ENCODE measurements at places on chromosomes 4 and X.

GRCh38 chr4:40744218-40744617 is 5.5 kb upstream of the NSUN7 start:
- no peak for DNase-seq

DNA sequence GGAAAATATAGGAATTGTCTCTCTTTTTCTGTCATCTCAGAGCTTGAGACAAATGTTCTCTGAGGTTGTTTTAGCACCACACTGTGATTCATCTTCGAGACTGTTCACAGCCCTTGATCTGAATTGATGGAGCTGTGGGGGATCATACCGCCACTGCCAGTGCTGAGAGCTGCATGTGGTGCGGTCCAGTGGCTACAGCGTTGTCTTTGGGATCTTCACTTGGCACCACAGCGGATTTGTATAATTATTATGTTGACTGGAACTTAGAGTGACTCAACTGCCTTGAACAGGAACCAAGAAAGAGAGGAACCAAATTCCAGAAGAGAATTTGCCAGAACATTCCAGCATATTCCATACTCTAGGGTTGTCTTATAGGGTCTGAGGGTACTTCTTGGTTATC is 29.1 kb downstream of the TBL1X start:
- no peak for DNase-seq

- no peak for DNase-seq
Measured at GRCh38 chrX:53235566-53235965, 10.6 kb upstream of the KDM5C start.

DNA sequence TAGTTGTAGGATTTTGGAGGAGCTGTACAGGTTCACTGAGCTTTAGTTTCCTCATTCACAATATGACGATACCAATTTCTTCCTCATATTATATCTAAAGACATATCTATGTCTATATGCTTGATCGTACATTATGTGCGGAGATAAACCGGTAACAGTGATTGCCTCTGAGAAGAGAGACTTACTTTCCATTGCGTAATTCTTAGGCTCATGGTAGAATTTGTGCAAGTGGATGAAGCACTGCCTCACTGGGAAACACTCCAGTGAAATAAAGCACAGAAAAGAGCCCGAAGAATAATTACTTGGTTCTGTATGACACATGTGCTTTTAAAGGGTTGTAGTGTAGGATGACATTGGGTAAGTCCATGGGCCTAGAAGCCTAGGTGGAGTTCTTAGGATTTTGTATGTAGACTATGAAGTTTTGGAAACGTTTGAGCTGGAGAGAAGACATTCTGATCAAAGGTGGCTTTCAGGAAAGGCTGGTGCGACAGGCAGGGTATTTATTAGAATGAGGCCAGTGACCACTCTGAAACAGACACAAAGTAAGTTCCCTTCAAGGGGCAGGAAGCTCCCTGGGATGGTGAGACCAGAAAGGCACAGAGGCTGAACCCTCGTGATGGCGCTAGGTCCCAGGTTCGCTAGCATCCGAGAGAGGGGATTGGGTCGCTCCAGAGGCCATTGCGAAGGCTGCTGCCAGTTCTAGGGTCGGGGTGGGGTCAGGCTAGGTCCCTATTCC is 649 bp upstream of the VBP1 start:
- peak; percentile 3 for DNase-seq

DNA sequence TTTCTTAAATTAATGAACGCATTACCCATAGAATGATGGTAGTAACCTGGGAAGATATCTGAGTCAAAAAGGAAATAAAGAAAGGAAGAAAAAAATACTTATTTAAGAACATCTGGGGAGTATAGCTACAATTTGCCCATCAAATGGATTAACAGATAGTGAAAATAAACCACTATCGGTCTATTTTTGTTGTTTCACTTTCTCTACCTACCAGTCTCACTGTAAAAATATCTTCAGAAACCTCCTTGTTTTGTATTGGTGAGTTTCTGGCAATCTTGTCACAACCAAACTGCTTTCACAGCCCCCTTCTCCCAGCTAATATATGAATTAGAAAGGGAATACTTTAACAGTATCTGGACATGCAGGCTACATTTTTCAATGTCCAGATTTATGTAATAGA is 783.5 kb downstream of the STPG2 start:
- DNase-seq = no peak

GRCh38 chrX:100647739-100648138 is 3.7 kb downstream of the SRPX2 start:
- no peak for DNase-seq

DNA sequence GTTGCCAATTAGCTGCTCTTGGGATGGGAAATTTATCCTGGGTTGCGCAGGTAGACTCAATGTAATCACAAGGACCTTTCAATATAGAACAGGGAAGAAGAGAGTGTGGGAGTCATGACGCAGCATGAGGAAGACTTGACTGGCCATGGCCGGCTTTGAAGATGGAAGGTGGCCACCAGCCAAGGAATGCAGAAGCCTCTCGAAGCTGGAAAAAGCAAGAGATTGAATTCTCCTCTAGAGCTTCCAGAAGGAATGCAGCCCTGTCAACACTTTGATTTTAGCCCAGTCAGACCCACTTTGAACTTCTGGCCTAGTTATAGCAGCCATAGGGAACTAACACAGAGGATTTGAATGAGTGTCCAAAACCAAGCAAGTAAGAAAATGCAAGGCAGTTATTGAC is 14.7 kb upstream of the SH3KBP1 start:
- no peak for DNase-seq

GRCh38 chrX:68584221-68584620 is 63.2 kb upstream of the STARD8 start:
- no peak for DNase-seq

DNA sequence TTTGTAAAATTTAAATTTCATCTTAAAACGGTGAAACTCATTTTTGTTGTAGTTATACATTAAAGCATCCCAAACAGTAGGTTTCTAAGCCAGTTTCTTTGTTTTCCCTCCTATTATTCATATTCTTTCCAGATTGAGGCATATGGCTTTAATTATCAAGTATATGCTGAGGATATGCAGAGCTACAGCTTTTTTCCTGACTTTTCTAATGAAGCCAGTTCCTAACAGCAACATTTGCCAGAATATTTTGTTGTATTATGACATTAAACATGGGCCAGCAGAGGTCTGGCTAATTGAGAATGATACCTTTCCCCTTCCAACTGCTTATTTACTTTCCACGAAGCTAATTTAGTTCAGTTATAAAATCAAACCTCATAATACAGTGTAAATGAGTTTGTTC is 75.3 kb downstream of the SLIT2 start:
- no peak for DNase-seq

GRCh38 chr4:8905773-8906667 is 34.4 kb upstream of the HMX1 start:
- no peak for DNase-seq

DNA sequence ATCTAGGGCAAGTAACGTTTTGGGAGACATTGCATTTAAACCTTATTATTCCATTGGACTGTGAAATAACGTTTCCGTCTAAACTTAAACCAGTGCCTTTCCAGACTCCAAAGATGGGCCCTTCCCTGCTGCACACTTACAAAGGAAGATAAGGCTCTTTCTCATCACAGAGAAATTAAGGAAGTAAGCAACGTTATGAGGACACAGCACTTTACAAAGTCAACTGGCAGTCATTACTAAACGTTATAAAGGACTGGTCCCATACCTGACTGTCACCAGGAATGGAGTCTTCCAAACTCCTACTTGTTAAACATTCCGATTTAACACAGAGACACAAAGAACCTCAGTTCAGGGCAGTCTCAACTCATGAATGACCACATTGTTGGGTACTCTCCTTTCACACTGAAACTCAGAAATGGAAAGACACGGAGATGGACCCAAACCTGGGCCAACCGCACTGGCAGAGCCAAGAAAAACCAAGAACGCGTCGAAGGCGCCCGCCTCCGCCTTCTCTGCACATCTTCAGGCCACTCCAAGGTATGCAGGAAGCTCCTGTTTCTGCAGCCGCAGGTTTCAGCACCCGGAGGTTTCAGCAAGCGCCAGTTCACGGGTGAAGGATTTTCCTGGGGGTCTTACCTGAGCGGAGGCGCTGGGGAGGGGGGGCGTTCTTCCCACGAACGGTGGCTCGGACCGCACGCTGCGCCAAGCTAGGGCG is 670 bp downstream of the PAPSS1 start:
- peak; percentile 29 for DNase-seq

DNA sequence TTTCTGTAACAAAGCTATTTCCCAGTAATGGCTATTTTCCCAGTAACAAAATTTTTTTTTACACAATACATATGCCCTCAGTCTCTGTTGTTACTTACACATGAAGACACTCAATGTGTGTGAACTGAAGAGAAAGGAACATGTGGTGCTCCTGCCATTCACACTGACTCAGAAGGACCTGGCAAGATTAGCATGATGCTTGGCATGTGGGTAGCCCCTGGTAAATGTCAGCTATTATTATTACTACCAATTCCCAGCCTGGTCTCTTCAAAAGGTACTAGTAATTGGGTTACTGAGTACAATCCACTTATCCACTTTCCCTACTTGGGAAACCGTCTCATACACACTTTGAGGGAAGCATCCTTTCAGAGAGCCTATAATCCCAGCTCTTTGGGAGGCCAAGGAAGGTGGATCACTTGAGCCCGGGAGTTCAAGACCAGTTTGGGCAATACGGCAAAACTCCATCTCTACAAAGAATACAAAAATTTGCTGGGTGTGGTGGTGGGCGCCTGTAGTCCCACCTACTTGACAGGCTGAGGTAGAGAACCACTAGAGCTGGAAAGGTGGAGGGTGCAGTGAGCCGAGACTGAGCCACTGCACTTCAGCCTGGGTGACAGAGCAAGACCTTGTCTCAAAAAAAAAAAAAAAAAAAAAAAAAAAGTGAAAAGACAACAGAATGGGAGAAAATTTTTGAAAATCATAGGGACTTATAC is 14.6 kb downstream of the RBBP7 start:
- no peak for DNase-seq

GRCh38 chrX:39645178-39645895 is 452.4 kb downstream of the BCOR start:
- no peak for DNase-seq

DNA sequence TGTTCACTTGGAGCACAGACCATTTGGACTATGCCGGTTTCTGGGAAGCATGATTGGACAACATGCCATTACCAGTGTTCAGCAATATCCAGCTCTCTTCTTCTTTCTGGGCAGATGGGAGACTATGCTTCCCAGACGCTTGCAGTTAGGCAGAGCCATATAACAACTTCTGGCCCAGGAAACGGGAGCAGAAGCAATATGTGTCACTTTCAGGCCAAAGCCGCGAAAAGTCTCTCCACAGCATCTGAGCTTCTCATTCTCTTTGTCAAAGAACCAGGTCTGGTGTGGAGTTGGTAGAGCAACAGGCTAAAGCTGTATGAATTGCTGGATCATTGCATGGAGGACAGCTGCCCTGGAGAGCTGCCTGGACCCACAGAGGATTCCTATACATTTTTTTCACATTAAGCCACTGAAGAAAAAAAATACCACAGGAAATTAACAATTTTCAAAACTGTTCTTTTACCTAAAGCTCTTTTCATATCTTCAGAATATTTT is 131.4 kb upstream of the FRG1 start:
- DNase-seq = no peak

- DNase-seq = peak; percentile 30
Measured at GRCh38 chr4:55635741-55636655, at the start of gene NMU. Gene NMU, minus strand, starts transcription at chr4:55636298. Its CDS starts 106 bp downstream, at chr4:55636192.
